ENCODE measurements at places on chromosomes 7 and 10. TPM values are rescaled to one million over a fixed set of nuclear protein-coding genes. Genes with fewer than 3 reads are reported as not detected.

Gene PTPRZ1
- 56.2 TPM for total RNA-seq

Gene LEP
- total RNA-seq: 0.12 TPM

Gene ELAPOR2
- 2.2 TPM for total RNA-seq

Gene LRGUK
- total RNA-seq: 0.32 TPM

Gene FKBP6
- total RNA-seq: not detected

Gene EPO
- not detected for total RNA-seq

Gene CLRN3
- not detected for total RNA-seq

Gene TMEM229A
- not detected for total RNA-seq

Gene STK17A
- total RNA-seq: 14.4 TPM

DNA sequence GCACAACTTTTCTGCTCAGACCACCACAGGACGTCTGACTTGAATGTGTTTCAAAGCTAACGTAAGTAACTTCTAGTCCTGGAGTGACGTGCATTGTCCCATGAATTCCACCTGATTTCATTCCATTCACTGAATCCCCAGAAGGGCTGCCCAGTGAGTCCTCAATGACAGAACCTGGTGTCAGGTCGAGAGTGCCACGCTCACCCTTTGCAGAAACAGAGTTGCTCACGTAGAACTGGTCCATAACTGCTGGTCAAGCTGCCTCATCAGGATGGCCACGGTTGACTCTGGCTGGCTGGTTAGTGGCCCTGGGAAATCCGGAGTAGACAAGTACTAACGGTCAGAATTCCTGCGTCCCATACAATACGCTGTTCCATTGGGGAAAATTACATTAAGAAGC, 50.6 kb upstream of the UBE3C start:
- no peak for ATAC-seq

GRCh38 chr10:52597189-52597863, 175.3 kb downstream of the MBL2 start:
- ATAC-seq: no peak

GRCh38 chr7:90625562-90625961, 29.4 kb downstream of the CDK14 start:
- ATAC-seq: no peak

DNA sequence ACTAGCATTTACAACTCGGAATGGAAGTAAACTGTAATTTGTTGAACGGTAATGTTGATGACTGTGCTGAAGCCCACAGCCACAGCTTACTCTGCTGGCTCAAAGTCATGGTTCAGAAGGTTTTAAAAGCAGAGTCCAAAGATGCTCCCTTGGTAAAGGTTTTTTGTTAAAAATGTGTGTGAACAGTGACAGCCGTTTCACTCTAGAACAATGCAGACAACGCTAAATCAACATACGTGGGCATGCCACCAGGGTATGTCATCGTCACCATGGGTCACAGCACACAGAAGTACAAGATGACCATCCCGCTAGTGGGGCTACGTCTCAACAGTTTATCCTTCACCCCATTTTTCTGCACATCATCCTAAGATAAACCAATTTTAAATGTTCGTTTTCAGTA, 106.5 kb upstream of the LANCL2 start:
- no peak for ATAC-seq

- no peak for ATAC-seq
Observed at GRCh38 chr7:100016215-100016901, 962 bp downstream of the ZKSCAN1 start.

- ATAC-seq: peak; percentile 99
Observed at GRCh38 chr7:35003679-35004303, 33.5 kb downstream of the DPY19L1 start.

GRCh38 chr7:100568176-100568895, 5.4 kb downstream of the SAP25 start:
- ATAC-seq: no peak

DNA sequence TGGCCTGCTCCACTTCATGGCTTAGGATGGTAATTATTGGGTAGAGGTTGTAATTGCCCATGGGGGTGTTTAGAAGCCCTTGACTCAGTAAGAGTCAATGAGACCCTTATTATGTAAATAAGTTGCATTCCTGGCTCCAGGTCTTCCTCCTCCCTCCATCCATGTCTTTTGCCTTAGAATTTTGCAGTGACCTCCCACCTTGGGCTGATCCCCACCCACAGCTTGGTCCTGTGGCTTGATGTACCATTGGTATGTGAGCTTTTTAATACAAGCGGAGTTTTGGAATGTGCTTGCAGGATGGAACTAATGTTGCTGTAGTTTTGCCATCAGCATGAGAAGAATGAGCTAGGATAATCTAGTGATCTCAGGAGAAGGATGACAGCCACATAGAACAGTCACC, 73.2 kb upstream of the DGKI start:
- ATAC-seq: no peak

GRCh38 chr7:28180031-28180363, 598 bp downstream of the JAZF1 start:
- ATAC-seq: no peak

DNA sequence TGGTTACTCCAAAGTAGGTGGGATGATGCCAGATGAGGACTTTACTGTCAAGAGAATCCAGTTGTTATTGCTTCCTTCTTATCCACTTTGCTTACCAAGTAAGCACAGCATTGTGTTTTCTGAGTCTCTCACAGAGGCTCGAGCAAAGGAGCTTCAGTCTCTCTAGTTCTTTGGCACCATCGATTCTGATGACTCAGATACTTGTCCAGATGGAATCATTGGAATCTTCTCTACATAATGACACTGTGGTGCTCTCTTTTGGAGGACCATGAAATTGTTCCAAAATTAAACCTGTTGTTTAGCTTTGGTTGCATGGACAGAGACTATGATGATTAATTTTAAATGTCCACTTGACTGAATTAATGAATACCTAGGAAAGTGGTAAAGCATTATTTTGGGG, 132.6 kb downstream of the NXPH1 start:
- ATAC-seq: no peak

DNA sequence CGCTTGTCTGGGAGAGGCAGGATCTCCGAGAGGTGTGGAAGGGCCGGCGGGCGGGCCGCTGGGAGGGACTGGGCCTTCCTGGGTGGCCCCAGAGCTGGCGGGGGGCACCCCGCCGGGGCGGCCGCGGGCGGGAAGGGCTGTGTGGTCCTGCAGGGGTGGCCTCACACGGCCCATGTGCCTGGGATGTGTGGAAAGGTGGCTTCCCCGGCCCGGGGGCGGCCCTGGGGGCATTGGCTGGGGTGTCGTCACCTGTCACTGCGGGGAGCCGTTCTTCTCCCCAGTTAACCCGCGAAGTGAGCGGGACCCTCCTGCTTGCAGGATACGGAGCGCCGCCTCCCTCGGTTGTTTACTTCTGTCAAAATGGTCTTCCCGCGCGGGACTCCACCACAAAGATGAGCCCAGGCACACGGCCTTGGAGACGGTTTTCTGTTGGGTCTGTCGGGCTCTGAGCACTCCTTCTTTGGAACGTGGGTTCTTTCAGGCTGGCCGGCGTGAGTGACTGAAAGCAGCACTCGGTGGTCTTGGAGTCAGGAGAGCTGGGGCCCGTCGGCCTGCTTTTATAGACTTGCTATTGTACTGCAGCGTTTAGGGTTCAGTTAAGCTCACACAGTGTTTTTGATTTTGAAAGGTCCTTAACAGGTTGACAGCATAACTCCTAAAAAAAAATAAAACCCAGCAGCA, 700 bp downstream of the SMC3 start:
- peak; percentile 28 for ATAC-seq

GRCh38 chr7:121561717-121562116, 165.6 kb upstream of the FAM3C start:
- no peak for ATAC-seq

All from esophagus mucosa (tissue), 1 donor.